ENCODE measurements at places on chromosomes 7 and 10.

DNA sequence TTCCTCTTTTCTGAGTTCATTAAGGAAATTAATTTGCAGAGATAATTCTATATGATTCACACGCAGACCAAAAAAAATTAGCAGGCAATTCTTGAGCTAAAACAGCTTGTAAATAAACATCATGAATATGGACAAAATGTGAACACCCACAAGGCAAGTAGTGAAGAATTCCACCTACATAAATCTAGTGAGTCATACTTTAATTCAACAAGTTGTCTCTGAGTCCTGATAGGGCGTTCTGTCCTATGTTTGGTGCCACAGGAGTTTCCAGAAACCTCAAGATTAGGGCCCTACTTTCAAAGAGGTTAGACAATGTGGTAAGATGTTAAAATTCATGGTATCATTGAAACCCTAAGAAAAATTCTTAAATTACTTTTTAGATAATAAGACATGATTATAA, 122.3 kb downstream of the SGMS1 start:
- DNase-seq = no peak

- DNase-seq = no peak
Measured at GRCh38 chr7:102429141-102429899, 4.1 kb upstream of the ORAI2 start.

GRCh38 chr7:36871863-36872262, 147.6 kb upstream of the AOAH start:
- DNase-seq = no peak

- no peak for DNase-seq
Measured at GRCh38 chr7:126803990-126804389, 448.8 kb downstream of the GRM8 start.

DNA sequence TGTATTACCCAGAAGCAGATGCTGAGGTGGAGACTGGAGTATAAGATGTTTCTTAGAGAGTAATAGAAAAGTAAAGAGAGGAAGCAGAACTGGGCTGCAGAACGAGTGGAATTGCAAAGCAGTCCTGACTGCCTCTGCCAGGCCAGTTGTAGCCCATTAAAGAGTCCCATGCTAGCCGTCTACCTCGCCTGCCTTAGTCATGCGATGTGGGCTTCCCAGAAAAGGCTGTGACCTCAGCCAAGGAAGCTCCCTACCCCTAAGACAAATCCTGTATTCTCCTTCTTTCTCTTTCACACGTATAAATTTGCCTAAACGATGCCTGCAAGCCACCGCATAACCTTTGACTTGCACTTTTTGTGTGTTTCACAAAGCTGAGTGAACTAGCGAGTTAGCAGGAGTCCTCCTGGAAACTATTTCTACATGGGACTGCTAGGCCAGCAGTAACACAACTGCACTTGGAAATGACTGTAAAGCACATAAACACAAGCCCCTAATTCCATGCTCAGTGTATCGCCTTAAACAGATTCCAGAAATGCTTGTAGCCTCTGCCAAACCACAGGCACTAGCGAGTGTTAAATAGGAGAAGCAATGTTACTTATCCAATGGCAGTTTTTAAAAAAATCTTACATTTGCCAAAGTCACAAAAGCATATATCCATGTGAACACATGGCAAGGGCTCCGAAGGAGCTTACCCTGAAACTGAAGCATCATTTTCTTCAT, 47.4 kb upstream of the GNAI1 start:
- DNase-seq = no peak

- peak; percentile 71 for DNase-seq
Measured at GRCh38 chr7:82098414-82098813, 328.6 kb upstream of the HGF start.

DNA sequence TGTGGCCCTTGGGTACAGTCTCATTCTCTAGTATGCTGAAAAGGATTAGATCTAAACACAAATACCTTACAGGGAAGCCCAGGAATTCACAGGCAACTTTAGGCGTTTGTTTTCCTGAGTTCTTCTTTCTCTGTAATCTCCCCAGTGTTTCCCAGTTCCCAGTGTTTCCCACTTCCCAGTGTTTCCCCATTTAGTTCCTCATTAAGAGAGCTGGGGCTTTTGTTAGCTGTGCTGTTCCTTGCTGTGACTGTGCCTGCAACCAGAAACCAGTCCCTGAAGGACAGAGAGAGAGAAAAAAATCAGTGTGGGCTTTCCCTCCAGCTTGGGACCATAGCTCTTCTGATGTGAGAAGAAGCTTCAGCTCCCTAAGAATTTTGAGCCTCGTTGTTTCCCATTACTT, 802.9 kb upstream of the COBL start:
- DNase-seq = no peak

Measured in NCI-H1436 treated with DMSO at 0.1 percent for 48 hours (cell line).